Daoy (cell line): ENCODE measurements at places on chromosomes 5 and 9.

GRCh38 chr5:139390639-139391569 is 1.2 kb upstream of the MZB1 start:
- DNase-seq: no peak

GRCh38 chr5:178642351-178642909 is 15.6 kb upstream of the CLK4 start:
- DNase-seq: peak; percentile 100

DNA sequence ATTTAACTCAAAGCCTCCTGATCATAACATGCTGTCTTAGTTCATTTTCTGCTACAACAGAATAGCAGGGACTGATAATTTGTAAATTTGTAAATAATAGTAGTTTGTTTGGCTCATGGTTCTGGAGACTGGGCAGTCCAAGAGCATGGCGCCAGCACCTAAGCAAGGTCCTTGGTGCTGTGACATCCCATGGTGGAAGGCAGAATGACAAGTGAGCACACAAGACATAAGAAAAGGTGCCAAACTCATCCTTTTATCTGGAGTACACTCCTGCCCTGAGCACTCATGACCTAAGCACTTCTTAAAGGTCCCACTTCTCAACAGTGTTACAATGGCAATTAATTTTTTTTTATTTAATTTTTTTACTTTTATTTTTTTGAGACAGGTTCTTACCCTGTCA is 16.1 kb downstream of the UBE2B start:
- no peak for DNase-seq

GRCh38 chr5:76571559-76571958 is 51.6 kb downstream of the F2RL2 start:
- DNase-seq: no peak

- DNase-seq: no peak
These were observed 240.5 kb upstream of the TUT7 start for GRCh38 chr9:86594724-86595123.

- no peak for DNase-seq
These were observed 57.6 kb downstream of the GRAMD2B start for GRCh38 chr5:126480824-126481223.

GRCh38 chr5:174585472-174585871 is 138.9 kb upstream of the MSX2 start:
- no peak for DNase-seq

GRCh38 chr9:37923796-37924427 is 20.0 kb upstream of the SLC25A51 start:
- DNase-seq: no peak

GRCh38 chr5:175784230-175784629 is 87.1 kb upstream of the CPLX2 start:
- no peak for DNase-seq

DNA sequence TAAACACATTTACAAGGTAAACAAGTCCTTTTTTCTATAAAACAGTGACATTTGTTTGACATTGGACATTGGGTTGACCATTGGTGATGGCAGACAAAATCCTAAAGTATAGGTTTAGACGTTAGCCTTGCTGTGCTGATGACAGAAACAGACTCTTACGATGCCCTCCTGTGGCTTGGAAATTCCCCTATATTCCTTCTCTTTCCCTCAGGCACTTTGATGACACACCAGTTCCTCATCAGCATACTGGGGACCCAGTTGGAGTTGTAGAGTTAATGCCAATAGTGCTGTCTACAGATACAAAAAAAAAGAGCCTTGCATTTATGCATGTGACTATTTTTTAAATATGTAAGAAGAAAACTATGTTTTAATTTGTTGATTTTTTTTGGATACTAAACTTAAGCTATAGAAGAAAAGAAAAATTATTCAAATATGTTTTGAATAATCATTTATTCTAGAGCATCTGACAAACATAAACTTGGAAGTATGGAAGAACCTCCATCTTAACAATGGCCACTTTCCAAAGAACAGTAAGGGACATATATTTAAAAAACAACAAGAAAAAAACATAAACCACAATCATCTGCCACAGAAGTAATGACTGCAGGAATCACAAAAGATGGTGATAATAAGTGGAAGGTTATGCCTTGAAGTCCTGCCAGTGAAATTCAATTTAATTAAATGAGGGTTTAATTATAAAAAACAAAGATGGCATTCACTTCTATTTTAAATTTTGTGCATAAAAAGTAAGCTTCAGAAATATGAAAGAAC is 75.6 kb upstream of the SNCAIP start:
- DNase-seq: peak; percentile 86

GRCh38 chr5:164962329-164962961 is 1457.0 kb downstream of the MAT2B start:
- no peak for DNase-seq

GRCh38 chr5:145988993-145989392 is 52.6 kb downstream of the SH3RF2 start:
- no peak for DNase-seq

GRCh38 chr5:60636001-60636400 is 64.0 kb downstream of the DEPDC1B start:
- no peak for DNase-seq
